ENCODE measurements at places on chromosomes 13 and 19.

DNA sequence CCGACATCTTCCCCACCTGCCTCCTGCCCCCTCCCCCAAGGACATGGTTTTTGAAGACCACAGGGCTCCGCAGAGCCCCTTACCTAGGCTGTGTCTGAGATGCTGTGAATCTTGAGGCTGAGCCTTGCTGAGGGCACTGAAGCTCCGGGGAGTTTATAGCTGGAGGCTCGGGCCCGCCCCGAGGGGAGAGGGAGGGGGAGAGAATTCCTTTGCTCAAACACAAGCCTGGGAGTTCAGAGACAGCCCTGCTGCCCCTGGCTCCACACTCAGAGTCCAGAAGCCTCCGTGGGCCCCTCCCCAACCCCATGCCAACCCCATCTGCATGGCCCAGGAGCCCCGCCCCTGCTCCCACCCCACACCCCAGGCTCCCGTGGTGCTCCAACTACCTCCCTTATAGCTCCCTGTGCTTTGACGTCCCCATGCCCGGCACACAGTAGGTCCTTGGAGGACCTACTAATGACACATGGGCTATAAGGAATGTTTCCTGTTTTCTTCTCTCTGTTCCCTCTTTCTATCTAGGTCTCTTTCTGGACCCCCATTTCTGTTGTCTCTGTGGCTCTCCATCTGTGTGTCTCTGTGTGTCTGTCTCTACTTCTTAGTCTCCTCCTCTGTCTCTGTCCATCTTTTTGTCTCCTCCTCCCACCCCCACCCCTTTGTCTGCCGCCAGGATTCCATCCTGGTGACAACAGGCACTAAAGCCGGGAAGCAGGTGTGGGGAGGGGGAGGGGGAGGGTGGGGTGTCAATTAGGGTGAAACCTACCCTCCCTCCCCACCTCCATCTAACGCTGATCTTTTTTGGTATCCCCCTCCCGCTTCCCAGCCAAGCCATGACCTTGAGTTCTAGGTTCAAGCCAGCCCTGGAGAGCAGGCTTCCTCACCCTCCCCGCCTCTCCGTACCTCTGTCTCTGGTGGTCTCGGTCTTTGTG lies at the start of gene TNNT1:
Gene TNNT1 (minus strand): TSS at position 129 of the 926 bp plus-strand sequence. CDS start 2,049 bp downstream, outside the sequence.
- DNase-seq: no peak

GRCh38 chr13:31947105-31947504 lies 84.5 kb upstream of the FRY start:
- no peak for DNase-seq

- no peak for DNase-seq
Observed at GRCh38 chr19:16920816-16921529, 32.2 kb downstream of the F2RL3 start.

DNA sequence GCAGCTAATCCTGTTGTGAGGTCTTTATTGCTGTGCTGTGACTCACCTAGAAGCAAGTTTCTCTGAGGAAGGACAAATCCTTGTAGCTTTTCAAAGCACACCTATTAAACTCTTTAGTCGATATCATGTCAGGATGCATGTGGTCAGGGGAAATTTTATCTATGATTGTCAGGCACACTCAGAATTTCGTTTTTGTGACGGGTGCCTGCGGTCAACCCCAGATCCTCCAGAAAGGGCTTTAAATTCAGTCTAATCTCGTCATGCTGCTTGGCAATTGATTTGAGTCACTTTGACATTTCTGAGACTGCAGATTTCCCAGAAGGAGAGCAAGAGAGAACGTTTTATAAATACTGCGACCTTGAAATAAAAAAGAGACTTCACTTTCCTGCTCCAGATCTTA lies 316.9 kb downstream of the FGF9 start:
- no peak for DNase-seq

GRCh38 chr13:83065108-83065507 lies 817.2 kb downstream of the SLITRK1 start:
- no peak for DNase-seq

- DNase-seq: no peak
Observed at GRCh38 chr13:73365252-73365651, 306.4 kb downstream of the KLF5 start.

GRCh38 chr13:23946900-23947299 lies 49.6 kb upstream of the C1QTNF9B start:
- DNase-seq: no peak

DNA sequence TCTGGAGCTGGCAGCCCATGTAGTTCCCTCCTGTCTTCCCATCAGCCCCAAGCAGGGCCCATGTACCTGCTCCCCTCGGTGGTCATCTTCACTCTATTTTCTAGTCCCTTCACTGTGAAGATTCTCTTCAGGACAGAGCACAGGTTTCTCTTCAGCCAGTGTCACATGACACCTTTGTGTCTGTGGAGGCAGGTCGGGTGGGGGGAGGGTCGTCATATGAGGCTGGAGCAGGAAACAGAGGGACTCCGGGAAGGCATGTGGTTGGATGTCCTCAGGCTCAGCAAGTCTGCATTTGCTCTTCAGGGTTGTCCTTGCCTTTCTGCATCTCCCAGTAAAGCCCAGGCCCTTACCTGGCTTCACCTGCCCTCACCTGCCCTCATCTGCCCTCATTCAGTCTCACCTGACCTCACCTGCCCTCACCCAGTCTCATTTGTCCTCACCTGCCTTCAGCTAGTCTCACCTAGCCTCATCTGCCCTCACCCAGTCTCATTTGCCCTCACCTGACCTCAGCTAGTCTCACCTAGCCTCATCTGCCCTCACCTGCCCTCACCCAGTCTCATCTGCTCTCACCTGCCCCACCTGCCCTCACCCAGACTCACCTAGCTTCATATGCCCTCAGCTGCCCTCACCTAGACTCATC lies 120.3 kb downstream of the ZDHHC20 start:
- DNase-seq: no peak

GRCh38 chr13:82165396-82166174 lies 1716.7 kb downstream of the SLITRK1 start:
- DNase-seq: no peak

DNA sequence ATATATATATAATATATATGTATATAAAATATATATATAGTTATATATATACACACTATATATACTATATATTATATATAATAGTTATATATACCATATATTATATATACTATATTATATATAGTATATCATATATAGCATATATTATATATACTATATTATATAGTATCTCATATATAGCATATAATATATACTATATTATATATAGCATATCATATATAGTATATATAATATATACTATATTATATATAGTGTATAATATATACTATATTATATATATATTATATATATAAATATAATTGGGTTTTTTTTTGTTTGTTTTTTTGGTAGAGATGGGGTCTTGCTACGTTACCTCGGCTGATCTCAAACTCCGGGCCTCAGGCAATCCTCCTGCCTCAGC lies 11.6 kb upstream of the HNRNPL start:
- no peak for DNase-seq

Measured in dorsolateral prefrontal cortex (tissue), 122 donors.